ENCODE measurements at places on chromosomes 12 and 14.

DNA sequence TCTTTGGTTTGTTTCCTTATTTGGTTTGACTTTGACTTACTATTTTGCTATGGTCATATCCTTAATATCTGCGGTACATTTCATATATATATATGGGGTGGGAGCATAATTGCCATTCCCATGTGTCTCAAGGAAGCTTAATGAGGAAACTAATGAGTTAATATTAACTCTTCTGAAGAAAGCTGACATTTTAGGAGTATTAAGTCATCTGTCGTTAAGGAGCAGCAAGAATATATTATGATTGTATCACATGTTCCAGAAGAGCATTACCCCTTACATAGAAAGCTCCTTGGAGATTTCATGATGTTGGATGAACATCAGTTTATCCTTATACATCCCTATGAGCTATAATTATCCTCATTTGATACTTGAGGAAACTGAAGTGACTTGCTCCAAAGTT, 15.6 kb downstream of the DYRK2 start:
- no peak for DNase-seq

GRCh38 chr14:61672796-61673195, 22.5 kb upstream of the HIF1A start:
- no peak for DNase-seq

DNA sequence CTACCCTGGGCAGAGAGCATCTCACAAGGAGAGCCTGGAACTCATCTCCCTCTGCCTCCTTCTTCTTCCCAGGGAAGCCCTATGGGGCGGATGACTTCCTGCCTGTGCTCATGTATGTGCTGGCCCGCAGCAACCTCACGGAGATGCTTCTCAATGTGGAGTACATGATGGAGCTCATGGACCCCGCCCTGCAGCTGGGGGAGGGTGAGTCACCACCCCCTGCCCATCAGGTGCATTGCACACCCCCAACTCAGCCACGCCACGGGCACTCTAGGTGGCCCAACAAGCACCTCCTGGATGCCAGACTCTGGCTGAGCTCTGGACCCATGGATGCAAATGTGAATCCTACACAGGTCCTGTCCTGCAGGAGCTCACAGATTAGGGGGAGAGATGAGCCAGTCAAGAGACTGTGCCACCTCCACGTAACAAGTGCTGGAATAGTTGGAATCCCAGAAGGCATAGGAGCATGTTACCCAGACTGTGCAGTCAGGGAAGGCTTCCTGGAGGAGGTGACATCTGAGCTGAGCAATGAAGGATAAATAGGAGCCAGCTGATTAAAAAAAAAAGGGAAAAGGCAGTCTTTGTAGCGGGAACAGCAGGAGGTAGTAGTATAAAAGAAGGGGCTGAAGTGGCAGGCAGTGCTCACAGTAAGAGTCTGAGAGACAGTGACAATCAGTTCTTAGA, 71.9 kb downstream of the LGMN start:
- DNase-seq, result no peak

DNA sequence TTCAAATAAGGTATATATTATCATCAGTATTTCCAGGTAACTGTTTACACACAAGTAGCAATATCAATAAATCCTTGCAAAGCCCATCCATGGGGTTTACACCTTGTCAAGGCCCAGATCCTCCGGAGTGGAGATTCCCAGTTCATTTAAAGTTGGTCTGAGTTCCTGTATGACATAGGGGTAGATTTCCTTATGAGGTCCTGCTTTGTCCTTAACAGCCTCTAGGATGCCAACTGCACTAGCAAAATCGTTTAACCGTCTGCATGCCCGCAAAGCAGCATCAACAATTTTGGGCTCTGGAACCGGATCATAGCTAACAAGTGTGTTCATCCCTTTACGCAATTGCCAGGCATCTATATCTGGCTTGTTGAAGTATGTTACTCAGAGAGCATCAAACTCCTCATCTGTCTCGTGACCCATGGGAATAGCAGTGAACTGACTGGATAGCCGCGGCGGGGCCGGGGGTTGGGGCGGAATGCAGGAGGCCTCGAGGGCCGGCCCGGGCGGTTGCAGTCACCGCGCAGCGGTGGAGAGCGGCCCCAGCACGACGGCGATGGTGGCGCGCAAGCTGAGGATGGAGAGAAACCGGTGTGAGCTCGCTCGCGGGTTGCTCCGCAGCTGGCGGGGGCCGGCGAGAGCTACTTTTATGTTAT, 30.6 kb upstream of the FBXO34 start:
- DNase-seq, result peak; percentile 54

DNA sequence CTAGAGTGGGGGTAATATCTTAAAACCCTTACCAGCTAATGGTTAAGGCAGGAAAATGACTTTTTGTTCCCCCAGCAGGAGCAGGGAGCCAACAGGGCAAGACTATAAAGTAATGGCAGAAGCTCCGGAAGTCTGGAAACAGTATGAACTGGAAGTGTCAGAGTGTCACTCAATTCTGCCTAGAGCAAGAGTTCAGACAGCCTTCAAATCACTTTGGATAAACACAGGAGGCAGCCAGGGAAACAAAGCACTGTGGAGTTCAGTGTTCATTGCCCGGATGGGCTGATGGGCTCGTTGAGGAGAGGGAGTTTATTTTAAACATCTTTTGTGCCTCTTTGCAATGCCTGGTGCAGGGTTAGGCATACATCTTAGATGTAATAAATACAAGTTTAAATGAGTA, 16.5 kb upstream of the DYRK2 start:
- DNase-seq, result no peak

- peak; percentile 50 for DNase-seq
These were observed 571.4 kb upstream of the ATP2B1 start for GRCh38 chr12:90280033-90280432.

GRCh38 chr12:5556033-5556614, 124.2 kb downstream of the NTF3 start:
- DNase-seq, result no peak

DNA sequence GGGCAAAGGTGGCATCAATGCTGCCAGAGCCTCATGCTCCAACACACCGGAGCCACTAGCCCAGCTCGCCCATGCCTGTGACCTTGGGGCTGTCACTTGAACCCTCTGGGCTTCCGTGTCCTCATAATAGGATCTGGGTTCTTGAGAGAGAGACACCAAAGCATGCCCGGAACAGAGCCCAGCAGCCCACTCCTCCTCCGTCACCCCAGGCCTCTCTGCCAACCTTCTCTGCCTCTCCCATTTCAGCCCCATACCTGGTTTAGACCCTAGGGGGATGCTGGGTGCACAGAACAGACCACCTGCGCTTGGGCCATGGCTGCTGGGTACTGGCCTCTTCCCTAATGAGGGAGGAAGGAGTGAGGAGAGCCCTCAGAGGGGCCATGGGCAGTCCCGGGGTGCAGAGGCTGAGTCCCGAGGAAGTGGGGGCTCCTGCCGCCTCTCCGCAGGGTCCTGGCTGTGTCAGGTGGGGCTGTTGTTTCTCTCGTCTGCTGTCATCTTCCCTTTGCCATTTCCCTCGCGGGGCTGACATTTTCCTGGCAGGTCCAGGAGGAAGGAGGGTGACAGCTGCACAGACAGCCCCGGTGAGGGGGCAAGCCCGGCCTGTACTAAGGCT, 172.4 kb upstream of the RTL1 start:
- no peak for DNase-seq

DNA sequence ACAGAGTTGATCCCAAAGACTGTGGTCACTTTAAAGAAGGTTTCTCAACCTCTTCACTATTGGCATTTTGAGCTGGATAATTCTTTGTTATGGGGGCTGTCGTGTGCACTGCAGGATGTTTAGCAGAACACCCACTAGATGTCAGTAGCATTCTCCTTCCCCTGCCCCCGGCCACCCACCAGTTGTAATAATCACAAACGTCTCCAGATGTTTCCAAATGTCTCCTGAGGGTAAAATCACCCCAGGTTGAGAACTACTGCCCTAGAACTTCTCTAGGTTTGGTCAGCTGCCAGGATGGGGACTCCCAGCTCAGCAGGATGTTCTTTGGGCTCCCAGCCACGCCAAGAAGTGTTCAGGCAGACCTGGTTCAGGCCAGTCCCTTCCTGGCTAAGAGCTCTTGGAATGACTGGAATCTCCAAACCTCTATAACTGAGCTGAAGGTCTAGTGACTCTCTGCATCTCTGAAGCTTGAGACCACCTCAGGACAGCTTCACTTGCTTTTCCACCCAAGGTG, 12.5 kb upstream of the AJUBA start:
- peak; percentile 58 for DNase-seq

- DNase-seq, result no peak
These were observed 3.2 kb upstream of the MGST1 start for GRCh38 chr12:16344269-16344668.

DNA sequence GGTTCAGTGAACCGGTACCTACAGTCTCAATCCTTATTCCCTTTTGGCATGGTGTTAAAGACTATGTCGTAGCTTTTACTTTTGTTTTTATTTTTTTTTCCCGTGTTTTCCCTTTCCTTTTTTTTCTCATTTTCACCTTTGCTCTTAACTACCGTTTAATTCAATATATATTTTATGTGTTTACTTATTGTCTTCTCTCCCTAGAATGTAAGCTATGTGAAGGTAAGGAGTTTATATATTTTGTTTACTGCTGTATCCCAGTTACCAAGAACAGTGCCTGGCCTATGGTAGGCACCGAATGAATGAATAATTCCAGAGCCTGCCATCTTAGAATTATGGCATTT, 261 bp upstream of the MLH3 start:
- no peak for DNase-seq

- peak; percentile 25 for DNase-seq
These were observed 38.0 kb downstream of the CHGA start for GRCh38 chr14:92960706-92961566.

GRCh38 chr12:16347391-16348298, at the start of gene MGST1:
Gene MGST1, plus strand, starts transcription at chr12:16347645. Its CDS starts 6,608 bp downstream, at chr12:16354253.
- DNase-seq, result peak; percentile 55

GRCh38 chr12:111741235-111741812, 25.4 kb upstream of the ALDH2 start:
- DNase-seq, result no peak

- peak; percentile 54 for DNase-seq
These were observed 13.6 kb upstream of the GNG2 start for GRCh38 chr14:51846631-51847488.

- no peak for DNase-seq
These were observed 1487.0 kb upstream of the FLRT2 start for GRCh38 chr14:84042992-84043391.

- DNase-seq, result peak; percentile 21
These were observed 175.8 kb downstream of the PAWR start for GRCh38 chr12:79514730-79515529.

- DNase-seq, result no peak
These were observed 584.5 kb upstream of the TBX3 start for GRCh38 chr12:115268451-115268850.

DNA sequence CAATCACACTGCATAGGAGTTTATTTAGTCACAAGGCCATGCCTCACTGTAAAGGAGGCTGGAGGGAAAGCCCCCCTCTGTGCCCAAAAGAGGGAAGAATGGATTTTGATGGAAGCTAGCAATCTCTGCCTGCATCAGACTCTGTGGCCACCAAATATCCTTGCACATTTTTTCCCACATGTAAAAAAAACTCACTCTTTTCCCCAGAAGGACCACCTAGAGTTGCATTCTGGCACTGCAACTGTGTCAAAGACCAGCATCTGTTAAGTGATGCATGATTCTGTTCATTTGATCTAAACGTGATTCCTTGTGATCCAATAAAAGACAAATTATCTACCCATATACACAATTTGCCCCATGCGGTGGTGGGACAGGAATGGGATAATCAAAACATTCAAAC, 8.0 kb downstream of the RHOJ start:
- DNase-seq, result no peak

GRCh38 chr14:92385561-92385960, 62.6 kb downstream of the SLC24A4 start:
- no peak for DNase-seq

DNA sequence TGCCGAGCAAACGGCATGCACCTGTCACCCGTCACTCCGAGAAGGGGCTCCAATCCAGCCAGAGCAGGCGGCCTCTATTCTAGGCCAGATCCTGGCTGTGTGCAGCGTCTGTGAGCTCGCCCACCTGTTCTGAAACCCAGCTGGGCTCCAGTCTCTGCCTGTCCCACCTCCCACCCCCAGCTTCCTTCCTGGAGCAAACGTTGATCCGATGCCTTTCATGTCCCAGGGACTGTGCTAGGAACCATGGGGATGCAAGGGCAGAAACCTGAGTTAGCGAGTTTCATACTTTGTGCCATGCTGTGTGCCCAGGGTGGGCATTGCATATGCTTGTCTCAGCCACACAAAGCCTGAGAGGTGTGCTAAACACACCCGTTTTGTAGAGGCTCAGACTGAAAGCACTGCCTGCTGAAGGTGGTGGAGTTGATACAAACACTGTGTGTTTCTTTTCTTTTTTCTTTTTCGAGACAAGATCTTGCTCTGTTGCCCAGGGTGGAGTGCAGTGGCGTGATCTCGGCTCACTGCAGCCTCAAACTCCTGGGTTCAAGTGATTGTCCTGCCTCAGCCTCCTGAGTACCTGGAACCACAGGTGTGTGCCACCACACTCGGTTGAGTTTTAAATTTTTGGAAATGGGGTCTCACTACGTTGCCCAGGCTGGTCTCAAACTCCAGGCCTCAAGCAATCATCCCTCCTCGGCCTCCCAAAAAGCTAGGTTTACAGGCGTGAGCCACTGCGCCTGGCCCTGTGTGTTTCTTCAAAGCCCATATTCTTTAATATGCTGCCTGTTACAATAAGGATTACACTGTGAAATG, 84.1 kb upstream of the MED13L start:
- no peak for DNase-seq

- no peak for DNase-seq
These were observed 88.1 kb upstream of the DHRS4 start for GRCh38 chr14:23865502-23865901.

- DNase-seq, result no peak
These were observed 375.5 kb downstream of the RAD51B start for GRCh38 chr14:68195126-68195525.

DNA sequence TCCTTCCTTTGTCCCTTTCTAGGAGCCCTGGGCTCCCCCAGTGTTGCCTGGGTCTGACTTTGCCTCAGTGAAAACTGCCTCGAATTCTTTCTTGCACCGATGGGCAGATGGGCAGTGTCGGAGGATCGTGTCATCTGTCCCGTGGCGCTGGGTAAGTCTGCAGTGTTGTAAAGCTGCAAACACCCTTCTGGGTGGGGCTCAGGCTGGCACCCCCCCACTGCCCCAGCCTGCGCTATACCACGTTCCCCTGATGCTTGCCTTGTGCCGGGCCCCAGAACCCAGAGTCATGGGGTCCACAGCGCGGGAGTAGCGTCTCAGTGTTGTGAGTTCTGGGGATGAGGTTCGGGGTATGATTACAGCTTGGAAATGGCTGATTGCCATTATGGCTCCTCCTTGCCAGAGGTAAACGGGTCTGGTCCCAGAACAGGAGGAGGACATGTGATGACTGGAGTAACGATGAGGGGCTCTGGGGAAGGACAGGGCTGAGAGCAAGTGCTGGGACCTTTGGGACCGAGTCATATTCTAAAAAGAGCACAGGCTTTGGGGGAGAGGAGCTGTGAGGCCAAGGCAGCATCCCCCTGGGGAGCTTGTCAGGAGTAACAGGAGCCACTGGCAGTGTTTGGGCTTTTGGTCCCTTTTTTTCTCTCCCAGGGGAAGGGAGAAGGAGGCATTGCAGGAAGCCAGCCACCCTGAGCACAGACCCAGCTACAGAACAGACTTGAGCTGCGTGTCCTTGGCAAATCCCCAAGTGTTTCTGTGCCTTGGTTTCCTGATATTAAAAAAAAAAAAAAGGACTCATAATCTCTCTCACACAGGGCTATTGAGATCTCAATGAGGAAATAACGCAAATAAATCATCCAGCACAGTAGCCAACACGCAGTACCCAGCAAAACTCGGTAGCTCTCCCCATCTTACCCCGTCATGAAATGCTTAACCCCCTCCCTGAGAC, 4.3 kb downstream of the RTL1 start:
- DNase-seq, result no peak
